Stimulated activated naive CD4-positive, alpha-beta T cell (primary cell): ENCODE measurements at places on chromosomes 4 and X.

- no peak for DNase-seq
Measured at GRCh38 chr4:26020083-26020668, 106.2 kb downstream of the SMIM20 start.

DNA sequence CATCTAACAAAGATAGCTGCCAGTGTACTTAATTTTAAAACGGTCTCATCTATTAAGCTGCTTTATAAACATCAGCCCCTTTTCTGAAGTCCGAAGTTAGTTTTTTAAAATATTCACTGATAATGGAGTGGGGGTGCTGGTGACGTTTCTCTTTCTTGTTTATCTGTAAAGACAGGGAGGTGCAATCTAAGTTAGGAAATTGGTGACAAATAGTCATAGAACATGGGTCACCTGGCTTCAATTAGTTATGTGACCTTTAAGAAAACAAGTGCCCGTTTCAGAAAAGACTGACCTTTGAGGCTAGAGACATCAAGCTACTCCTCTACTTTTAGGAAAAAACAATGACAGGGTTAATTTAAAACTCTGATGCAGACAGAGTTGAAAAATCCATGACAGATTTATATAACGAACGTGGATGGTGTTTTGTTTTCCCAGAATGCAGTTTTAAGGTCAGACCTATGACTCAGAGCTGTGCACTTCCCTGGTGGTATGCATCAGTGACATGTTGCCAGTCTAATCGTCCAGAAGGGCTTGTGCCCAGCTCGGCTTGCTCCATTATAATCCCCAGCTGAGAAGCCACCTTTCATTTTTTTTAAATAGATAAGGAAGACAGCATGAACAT lies 38.2 kb downstream of the FHL1 start:
- DNase-seq = no peak

- DNase-seq = no peak
Measured at GRCh38 chr4:17055788-17056187, 157.3 kb upstream of the LDB2 start.

- no peak for DNase-seq
Measured at GRCh38 chr4:772776-773175, 53.2 kb downstream of the CPLX1 start.

DNA sequence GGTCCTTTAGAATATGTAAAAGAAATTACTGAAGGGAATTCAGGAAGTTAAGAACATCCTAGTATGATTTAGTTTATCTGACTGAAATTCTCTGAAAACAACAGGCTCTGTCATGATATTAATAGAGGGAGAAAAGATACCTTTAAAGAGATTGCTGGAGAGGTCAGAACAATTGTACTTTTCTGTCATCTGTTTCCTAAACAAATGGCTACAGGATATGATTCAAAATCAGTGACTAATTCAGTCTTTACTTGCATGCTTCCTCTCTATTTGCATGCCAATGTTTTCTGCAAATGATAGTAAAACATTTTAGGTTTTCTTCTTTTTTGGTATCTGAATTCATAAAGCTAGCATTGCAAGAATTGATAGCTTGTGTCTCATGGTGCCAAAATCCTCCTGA lies 616.7 kb upstream of the PCDH7 start:
- no peak for DNase-seq

- no peak for DNase-seq
Measured at GRCh38 chr4:8328456-8328855, 58.9 kb downstream of the HTRA3 start.

- no peak for DNase-seq
Measured at GRCh38 chr4:59973492-59973891, 1226.6 kb upstream of the ADGRL3 start.

GRCh38 chrX:24027985-24028384 lies 999 bp upstream of the KLHL15 start:
- DNase-seq = no peak

DNA sequence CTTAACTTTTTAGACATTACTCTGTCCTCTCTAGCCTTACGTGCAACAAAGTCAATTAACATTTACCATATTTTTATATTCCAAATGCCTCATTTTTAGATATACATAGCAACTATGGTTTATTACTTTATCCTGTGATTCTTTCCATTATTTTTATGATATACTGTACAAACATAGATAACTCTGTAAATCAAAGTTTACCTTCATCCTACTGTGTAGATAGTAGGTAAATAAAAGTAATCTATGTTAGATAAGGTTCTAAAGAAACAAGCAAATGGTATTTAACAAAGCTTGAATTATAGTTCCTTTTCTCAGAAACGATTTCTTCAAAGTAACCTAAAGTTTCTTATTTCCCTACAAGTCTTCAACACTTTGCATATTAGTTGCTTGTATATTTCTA lies 350.0 kb downstream of the GALNTL6 start:
- no peak for DNase-seq

DNA sequence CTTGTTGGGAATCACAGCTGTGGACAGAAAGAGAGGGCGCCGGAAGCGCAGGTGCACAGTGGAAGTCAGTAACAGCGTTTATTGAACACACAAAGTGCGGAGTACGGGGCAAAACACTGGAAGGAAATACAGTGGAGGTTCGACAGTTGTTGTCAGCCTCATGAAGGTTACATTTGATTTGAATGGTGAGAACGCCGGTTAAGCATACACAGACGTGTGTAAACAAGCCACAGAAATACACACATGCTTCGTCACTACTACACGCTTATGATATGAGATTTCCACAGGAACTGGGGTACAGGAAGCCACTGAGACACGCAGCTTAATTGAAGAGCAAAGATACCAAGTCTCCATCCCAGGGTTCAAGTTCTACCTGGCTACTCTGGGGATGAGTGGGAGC lies 12.0 kb downstream of the CCKAR start:
- no peak for DNase-seq

- DNase-seq = no peak
Measured at GRCh38 chr4:105970371-105970770, 75.1 kb downstream of the NPNT start.

DNA sequence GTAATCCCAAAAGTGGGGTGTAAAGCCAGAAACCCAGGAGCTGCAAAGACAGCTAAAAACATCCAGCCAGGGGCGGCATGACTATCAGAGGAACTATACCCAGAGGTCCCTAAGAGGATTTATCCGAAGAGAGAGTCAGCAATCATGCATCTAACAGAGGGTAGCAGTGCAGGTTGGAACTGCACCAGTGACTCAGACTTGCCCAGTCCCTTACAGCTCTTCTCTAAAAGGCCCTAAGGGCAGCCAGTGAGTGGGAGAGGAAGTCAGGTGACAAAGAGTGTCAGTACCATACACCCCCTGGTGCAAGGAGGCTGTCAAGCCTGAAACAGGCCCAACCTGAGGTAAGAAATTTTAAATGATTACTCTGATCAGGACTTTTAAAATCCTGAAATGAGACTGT lies 88.1 kb downstream of the CAMK2D start:
- no peak for DNase-seq

- DNase-seq = no peak
Measured at GRCh38 chr4:74320559-74321118, 12.4 kb downstream of the EPGN start.

DNA sequence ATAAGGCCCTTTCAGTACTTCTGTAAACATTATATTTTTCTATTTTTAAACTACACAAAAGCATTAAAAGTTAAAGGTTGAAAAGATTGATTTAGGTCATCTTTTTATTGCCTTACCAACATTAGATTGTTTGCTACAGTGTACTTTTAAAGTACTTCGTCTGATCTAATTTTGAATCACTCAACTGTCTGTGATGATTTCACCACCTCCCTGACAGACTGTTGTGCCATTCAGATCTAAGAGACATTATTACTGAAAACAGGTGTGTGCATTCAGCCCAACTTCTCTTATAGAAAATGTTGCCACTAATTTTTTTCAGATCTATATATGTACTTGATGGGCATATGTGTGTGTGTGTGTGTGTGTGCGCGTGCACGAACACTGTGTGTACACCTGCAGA lies 39.3 kb downstream of the GASK1B start:
- no peak for DNase-seq

- DNase-seq = no peak
Measured at GRCh38 chr4:129526812-129527211, 430.9 kb downstream of the C4orf33 start.
